Inflammatory macrophage treated with lipopolysaccharide for 4 hours (primary cell): ENCODE measurements at places on chromosomes 12 and 14.

DNA sequence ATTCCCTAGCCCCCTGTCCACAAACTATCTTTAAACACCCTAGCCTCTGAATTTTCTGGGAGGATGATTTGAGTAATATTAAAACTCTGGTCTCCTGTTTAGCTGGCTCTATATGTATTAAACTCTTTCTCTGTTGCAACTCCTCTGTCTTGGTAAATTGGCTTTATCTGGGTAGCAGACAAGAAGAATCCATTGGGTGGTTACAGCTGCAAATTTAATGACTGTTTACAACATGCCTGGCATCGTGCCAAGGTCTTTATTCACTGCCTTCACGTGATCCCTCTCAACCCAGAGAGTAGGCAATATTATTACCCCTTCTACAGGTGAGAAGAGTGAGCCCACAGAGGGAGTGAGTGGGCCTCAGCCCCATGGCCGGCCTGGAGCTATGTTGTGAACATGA, 77.8 kb upstream of the MYL2 start:
- no peak for DNase-seq

GRCh38 chr14:29645117-29645516, 282.5 kb downstream of the PRKD1 start:
- no peak for DNase-seq

DNA sequence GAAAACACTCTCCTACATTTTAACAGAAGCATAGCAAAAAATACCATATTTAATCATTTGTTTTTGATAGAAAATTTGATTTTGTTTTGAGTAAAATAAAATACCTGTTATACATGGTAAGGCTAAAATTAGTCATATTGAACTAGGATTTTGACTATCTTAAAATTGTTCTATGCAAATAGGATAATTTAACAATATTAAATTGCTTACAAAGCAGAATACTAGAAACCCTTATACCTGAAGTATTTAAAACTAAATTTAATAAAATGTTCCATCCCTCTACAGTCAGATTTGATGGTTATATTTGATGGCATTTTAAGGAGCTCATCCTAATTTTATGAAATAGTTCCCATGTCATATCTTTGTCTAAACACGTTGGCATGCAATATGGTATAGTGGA, 323.2 kb downstream of the GPHN start:
- DNase-seq = no peak

DNA sequence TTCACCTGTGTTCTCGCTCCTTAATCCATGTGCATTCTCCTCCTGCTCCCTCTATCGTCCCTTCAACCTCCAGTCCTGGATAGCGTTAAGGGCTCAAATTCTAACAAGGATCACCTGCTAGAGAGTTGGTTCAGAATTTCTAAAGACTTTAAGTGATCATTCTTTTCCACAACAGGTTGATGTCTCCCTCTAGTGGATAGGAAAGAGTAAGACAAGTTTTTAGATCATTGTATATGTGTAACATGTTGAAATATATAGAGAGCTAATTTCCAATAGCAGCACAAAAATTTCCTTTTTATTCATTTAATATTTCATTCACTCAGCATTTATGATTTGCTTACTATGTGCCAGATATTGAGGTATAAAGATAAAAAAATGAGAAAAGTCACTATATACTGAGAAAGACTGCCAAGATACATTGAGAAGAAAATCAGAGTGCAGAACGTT, 9.3 kb upstream of the ESR2 start:
- DNase-seq = peak; percentile 41

DNA sequence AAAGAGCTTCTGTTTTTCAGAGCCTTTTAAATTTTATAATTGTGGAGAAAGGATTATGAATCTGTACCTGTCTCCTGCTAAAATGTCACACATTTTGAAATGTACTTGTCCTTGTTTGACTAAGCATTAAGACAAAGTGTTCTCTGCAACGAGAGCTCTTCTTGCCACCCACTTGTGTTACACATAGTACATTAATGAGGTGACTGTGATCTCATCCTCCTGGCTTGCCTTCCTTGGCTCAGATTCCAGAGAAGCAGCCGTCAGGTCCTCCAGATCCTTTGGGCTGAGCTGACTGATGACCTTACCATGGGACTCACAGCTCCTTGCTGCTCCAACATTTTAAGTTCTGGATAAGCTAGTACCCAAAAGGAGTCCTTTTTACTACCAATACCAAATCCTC, 81.4 kb downstream of the BBS10 start:
- DNase-seq = peak; percentile 6

GRCh38 chr12:21751517-21751916, 23.0 kb downstream of the KCNJ8 start:
- no peak for DNase-seq

DNA sequence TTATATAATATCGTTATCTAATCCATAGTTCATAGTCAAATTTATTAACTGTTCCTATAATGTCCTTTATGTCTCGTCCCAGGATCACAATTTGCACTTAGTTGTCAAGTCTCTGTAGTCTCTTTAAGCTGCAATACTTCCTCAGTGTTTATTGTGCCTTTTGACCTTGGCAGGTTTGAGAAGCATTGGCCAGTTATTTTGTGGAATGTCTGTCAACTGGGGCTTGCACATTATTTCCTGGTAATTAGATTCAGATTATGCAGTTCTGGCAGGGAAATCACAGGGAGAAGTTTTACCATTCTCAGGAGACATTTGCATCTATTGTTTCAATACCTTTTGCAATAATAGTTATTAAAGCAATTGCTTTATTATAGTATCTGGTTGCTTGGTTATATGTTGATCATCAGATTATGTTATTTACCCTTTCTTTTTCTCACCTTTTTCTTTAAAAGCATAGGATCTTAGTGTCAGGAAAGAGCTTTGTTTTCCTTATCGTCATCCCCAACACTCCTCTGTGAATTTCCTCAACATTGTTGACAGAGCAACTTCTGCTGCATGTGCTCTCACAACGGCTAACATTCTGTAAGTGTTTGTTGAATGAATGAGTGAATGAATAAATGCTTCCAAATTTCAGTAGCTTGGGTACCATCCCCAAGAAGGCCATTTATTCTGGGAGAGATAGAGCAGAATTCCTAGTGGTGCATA, 3.7 kb upstream of the ART4 start:
- DNase-seq = no peak

- DNase-seq = no peak
Observed at GRCh38 chr14:34851395-34851794, 23.8 kb downstream of the BAZ1A start.

- no peak for DNase-seq
Observed at GRCh38 chr12:16136219-16136988, 141.1 kb downstream of the SLC15A5 start.

DNA sequence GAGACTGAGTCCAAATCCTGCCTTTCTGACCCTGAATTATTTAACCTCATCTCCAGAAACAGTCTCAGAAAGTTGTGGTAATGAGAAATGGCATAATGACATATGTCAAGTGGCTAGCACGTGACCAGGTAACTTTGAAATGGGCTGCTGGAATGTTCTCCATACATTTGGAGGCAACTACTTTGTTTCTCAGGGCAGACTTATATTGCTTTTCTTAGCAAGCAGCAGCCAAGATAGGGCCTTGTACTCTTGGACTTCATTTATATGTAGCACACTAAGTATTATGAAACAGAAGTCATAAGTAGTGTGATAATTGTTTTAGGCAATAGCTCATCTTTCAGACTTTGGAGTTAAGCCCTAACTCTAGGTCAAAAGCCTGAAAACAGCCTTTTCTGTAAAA, 494.7 kb downstream of the NPAS3 start:
- no peak for DNase-seq

- DNase-seq = no peak
Observed at GRCh38 chr14:104363891-104364760, 215.4 kb upstream of the C14orf180 start.

- peak; percentile 34 for DNase-seq
Observed at GRCh38 chr12:52759218-52759617, 17.9 kb downstream of the KRT76 start.

DNA sequence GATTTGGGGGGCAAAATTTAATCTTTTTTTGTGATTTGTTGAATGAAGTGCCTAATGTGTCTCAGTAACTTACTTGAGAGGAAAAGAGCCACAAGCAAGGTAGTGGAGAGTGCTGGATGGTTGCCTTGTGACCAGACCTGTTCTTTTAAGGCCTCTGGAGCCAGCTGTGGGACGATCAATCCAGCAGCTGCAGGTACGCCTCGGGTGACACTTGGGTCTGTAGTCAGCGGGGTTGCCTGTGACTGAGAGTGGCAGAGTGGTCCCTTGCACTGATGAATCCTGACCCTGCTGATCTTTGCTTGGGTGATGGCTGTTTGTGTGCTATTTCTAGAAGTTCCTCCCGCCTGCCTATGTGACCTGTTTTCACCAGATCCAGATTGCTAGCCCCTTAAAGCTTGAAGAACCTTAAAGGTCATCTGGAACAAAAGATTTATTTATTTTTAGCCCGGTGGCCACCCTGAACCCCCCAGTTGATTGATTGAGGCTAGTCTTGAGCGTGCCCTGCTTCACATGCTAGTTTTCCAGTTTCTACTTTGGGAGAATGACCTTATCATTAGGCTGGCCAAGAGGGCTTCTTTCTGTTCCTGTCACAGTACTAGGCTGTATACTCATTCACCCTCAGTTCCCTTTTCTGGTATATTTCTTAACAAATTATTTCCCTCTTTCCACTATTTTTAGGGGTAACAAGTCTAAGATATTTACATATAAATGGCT, 23.2 kb downstream of the PRKCH start:
- peak; percentile 90 for DNase-seq

GRCh38 chr14:59123975-59124374, 64.5 kb upstream of the DAAM1 start:
- peak; percentile 1 for DNase-seq

DNA sequence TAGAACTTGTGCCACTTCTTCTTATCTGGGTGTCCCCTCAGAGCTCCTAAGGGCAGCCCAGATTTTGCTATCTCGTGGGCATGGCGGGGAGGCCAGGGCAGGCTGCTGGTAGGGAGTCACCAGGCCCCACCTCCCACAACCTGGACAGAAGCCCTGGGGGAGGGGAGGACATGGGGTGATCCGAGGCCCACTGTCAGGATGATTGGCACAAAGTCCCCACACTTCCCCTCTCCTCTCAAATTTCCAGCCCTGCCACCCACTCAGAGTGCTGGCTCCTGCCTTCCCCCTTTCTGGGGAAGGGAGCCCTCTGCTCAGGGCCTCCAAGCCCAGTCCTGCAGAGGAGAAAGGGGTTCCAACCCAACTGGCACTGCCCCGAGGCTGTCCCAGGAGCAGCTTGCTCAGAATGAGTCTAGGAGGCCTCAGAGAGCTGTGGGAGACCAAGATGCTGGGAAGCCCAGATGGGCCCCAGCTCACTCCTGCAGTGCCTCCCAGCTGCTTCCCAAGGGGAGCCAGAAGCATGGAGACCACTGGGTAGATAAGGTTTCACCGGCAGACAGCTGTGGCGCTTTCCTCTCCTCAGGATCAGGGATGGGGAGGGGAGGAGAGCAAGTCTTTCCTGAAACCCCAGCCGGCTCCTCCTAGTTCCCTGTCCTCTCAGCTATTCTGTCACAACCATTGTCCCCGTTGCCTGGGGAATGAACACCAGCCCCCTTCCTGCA, 82.8 kb downstream of the B4GALNT3 start:
- no peak for DNase-seq

- DNase-seq = peak; percentile 35
Observed at GRCh38 chr12:21697904-21698630, 40.4 kb upstream of the LDHB start.

- no peak for DNase-seq
Observed at GRCh38 chr14:76277586-76278130, 98.3 kb upstream of the ESRRB start.

DNA sequence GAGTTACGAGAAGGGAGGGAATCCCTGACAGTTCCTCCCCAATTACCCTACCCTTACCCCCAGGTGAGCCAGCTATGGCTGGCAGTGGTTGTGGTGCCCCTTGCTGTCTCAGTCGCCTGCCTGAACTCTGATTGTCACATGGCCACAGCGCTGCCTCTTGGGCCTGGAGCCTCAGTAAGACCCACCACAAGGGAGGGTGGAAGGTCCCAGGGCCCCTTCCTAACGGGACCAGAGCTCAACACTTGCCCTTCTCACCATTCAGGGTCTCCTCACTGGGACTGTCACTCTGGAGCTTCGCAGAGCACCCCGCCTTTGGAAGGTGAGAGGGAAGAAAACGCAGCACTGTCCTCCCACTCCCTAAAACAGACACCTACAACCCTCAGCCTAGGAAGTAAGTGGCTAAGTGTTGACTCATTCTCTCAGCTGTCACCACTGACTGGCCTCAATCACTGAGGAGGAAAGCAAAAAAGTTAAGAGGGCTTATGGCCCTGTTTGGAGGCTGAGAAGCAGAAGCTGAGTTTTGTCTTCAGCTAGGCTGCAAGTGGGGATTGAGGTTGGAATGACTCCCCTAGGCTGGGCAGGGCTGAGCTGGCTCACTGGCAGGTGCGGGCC, 1.0 kb downstream of the TMEM253 start:
- DNase-seq = no peak

- no peak for DNase-seq
Observed at GRCh38 chr14:32102152-32102787, 25.2 kb downstream of the ARHGAP5 start.

- peak; percentile 45 for DNase-seq
Observed at GRCh38 chr12:121712190-121712460, 427 bp upstream of the TMEM120B start.

DNA sequence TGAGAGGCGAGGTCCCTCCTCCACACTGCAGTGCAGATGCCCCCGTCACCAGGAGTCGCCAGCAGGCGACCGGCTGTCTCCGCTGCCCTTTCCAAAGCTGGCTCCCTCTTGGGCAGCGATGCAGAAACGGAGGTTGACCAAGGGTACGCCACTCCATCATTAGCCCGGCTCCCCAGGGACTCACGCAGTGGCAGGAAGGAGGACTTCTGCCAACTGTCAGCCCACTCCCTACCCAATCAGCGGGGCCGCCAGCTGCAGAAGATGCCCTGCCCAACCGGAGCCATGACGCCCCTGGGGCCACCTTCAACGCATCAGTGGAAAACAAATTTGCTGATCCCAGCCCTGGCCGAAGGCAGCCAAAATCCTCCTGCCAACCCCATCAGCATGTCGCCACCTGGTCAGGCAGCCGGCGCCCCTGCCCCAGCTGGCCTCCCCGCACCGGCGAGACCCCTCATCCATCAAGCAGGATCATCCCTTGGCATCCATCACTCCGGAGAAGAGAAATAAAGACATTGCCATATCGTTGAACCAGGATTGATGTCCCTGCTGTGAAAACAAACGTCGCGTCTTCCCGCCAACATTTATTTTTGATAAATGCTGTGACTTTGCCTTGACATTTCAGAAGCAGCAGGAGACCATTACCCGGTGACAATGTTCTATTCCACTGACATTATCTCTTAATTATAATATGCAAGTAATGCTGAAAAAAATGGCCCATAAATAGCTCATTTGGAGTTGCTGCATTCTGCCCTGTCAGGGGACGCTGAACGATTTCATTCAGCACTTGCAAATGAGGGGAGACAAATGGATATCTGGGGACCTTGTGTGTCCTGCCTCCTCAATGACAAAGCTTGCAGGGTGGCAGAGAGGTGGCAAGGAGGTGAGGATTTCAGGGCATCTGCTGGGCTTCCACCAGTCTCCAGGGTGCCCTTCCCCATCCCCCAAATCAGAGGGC, 105.1 kb downstream of the SCARB1 start:
- DNase-seq = no peak

DNA sequence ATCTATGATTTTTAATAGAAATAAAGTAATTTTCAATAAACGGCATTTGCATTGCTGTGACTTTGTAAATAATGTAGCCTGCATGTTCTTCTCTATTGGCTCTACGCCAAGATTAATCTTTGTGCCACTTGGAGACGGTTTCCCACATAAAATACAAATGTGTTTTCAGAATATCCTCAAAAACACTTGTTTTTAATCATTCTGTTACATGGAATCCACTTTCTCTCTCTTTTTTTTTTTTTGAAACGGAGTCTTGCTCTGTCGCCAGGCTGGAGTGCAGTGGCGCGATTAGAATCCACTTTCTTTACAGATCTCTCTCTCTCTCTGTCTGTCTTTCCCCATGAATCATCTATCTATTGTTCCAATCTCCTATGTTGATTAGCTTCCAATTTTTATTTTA, 22.8 kb upstream of the SSPN start:
- no peak for DNase-seq
